ENCODE measurements at places on chromosomes 3 and 15. TPM values are rescaled to one million over a fixed set of nuclear protein-coding genes. Genes with fewer than 3 reads are reported as not detected.

The SCN5A gene
- total RNA-seq = not detected

The P4HTM gene
- total RNA-seq = not detected

The THSD4 gene
- 0.31 TPM for total RNA-seq

The AGBL1 gene
- total RNA-seq = not detected

The TRH gene
- total RNA-seq = not detected

The SPATA12 gene
- total RNA-seq = not detected

DNA sequence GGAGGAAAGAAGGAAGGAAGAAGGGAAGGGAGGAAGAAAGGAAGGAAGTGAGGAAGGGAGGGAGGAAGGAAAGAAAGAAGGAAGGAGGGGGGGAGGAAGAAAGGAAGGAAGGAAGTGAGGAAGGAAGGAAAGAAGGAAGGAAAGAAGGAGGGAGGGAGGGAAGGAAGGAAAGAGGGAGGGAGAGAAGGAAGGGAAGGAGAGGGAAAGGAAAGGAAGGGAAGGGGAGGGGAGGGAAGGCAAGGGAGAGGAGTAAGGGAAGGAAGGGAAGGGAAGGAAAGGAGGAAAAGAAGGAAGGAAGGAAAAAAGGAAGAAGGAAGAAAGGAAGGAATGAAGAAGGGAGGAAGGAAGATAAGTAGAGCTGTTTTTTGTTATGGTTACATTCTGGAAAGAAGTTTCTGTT is 141.2 kb downstream of the LRRC3B start:
- DNase-seq = no peak

DNA sequence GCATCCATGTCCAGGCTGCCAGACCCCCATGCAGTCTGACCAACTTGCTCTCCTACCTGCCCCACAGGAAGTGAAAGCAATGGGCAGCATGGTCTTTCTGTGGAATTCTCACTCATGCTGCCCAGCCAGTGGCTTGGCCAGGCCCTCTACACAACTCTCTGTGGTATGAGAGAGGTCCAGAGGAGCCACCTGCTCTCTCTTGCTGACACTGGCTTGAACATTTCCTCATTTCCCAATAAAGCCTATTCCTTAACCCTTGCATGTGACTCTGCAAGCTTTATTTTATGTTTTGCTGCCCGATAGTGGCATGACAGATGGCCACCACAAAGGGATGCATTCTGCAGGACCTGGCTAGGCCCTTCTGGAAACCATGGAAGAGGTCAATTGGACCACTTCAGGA is 53.8 kb downstream of the CCR1 start:
- DNase-seq = no peak

DNA sequence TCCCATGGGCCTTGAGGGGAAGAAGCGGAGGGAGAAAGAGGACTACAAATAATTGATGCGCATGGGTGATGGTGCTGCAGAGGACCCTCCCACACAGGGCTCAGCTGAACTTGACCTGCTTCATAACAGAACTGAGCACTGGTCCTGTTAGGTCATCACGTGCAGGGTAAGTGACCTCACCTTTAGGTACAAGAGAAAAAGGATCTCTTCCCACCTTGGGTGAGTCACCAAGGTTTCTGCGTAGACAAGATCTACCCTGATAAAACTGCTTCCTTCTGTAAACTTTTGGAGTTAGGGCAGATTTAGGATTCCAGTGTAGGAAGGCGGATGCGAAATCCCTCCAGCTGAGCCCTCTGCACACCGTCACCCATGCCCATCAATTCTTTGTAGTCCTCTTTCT is 67.1 kb downstream of the FEM1B start:
- DNase-seq = no peak

- no peak for DNase-seq
Measured at GRCh38 chr3:56491566-56491965, 23.3 kb upstream of the ERC2 start.

DNA sequence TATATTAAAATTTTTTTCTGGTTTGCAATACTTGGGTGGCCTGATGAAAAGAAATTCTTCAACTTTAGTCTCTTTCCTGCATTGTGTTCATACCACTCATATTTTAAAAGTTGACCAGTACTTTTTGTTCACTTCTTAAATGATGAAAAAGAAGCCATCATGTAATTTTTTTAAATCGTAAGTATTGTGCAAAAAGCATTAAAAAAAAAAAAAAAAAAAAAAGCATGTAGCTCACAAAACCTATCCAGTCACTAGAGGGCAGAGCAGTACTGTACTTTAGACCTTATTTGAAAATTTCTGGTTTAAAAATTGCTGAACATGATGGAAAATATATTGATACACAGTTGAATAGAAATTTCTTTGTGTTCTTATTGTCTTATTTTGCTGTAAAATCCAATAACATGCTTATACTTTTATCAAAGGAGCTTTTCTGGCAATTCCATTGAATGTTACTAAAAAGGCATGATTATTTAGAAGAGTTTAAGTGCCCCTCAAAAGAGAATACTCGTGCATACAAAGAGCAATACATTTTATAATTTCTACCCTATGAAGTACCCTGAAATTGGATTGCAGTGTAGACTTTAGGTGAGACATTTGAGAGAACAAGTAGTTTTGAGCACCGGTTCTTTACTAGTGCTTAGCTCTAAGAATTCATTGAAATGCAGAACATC is 137.7 kb downstream of the BBX start:
- peak; percentile 48 for DNase-seq

DNA sequence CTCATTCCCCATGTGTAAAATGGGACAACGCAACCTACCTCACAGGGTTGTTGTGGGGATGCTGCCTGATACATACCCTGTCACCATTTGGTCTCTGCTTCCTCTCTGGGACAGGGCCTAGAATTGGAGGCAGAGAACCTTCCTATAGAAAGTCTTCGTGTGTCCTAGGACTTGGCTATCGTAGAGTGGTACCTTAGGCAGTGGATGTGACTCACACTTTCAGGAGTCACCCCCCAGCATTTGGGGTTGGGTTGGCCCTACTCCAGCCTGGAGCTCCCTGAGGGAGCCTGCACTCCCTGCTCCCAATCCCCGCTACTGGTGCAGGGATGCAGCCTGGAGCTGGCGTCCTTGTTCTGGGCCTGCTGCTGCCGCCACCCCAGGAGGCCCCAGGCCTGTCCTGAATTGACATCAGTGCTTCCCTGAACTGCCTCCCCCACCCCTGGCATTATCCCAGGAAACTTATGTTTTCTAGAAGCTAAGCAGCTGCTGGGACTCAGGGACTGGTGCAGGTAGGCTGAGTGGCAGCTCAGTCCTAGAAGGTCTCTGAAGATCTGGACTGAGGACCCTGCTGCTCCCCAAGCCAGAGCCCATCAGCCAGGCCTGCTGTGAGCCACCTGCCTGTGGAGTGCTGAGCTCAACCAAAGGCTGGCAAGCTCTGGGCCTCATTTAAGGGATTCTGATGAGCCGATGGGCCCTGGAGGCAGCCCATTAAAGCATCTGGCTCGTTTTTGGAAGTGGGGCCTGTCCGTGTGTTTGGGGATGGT is 9.9 kb downstream of the C15orf39 start:
- peak; percentile 62 for DNase-seq

DNA sequence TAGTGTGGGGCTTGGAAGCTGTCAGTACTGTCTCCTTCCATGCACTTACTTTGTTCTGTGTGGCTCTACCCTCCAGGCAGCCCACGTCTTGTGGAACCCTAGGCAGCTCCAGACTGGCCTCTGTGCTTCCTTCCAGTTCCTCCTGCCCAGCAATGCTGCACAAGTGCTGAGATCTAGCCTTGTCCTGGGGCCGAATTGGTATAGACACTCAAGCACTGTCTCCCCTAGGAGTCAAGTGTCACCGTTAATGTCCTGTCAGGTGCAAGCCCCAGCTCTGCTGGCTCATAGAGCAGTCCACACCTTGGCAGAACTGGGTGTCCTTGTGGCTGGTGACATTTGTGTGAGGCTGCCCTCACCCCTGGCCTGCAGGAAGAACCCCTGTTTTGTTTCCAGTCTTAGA is 130.1 kb downstream of the EEFSEC start:
- DNase-seq = no peak

- DNase-seq = peak; percentile 41
Measured at GRCh38 chr3:44996556-44996969, 20.5 kb downstream of the EXOSC7 start.

Measured in G401 (cell line).